NCI-H1105 (cell line): ENCODE measurements at places on chromosomes 1 and 21.

DNA sequence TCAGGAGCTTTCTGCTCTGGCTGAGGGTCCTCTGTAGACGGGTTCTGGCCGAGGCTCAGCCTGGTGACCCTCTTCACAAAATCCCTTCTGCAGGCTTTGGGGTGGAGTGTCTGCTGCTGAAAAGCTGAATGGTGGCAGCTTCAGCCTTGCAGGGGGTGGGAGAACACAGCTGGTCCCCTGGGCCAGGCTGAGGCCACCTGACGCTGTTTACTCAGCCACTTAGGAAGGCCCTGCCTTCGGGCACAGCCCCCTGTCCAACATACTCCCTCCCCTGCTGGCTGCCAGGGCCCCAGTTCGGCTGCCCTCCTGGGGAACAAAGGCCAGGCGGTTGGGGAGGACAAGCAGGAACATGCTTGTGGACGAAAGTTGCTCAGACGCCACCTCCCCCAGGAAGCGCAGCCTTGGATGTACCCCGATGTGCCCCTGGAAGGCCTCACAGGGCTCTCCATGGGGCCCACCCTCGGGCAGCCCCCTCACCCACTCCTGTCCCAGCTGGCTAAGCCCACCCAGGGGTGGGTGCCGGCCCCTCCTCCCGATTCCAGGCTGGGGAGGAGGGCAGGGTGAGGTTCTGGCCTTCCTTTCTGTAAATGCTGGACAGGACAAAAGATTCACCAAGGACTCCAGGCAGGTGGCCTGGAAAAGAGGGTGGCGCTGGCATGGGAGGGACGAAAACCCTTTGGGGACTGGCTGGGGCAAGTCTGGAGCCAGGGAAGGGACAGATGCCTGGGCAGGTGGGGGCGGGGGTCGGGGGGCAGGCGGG, at the start of gene ANKRD65:
Gene ANKRD65, minus strand, starts transcription at position 130 of the 760 bp plus-strand sequence. CDS start 271 bp downstream, outside the sequence.
- peak; percentile 88 for DNase-seq

DNA sequence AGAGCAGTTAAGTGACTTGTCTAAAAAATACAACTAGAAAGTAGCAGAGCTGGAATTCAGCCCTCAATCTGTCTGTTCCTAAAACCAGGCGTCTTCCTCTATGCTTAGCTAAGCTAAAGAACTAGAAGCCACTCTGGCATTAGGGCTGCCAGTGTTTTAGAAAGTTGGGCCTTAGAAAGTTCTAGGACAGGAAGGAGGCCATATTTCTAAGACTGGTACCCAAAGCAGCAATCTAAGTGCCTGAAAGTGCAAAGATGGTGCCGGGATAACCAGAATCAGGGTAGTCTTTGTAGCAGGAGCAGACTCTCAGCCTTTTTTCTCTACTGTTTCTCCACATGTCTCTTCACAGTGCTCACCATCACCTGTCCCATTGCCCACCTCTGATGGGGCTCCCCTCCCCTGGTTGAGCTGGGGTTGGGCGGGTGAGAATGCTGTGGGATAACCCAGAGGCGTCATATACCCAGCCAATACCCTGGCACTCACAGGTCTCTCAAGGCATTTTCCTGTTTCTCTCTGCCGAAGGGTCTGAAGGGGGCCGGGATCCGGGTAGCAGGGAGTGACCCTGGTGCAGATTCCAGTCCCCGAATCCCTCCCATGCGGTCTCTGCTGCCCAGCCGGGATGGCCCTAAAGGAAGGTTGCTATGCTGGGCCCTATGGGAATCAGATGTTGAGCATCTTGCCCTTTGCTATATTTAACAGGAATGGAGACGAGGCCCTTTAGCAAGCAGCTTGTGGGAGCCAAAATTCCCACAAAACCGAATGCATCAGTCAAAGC, 1.1 kb upstream of the RCSD1 start:
- no peak for DNase-seq

GRCh38 chr1:151644001-151644400, 32.2 kb downstream of the SNX27 start:
- no peak for DNase-seq

- DNase-seq, result no peak
Observed at GRCh38 chr1:226691247-226691646, 47.8 kb downstream of the ITPKB start.
